ENCODE measurements at places on chromosomes 1 and 21.

- DNase-seq, result no peak
Observed at GRCh38 chr1:73327180-73327793, 870.7 kb downstream of the LRRIQ3 start.

GRCh38 chr1:243253926-243254232, 1.2 kb downstream of the CEP170 start:
- no peak for DNase-seq

- no peak for DNase-seq
Observed at GRCh38 chr21:44509539-44509938, 30.5 kb downstream of the KRTAP10-1 start.

DNA sequence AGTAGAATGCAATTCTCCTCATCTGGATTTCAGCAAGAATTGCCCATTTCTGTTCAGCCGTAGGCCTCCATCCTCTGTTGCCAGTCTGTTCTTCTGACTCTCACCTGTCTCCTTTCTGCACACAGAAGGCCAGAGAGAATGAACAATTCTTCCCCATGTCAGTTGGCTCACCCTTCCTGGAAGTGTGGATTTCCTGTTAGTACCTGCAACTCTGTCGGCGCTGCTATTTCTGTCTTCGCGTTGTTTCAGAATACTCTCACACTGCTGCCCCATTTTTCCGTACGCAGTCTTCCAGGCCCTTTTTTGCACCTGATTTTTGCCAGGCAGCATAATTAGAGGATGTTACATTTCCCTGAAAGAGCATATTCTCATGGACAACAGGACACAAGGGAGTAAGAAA, 200.7 kb downstream of the FGGY start:
- DNase-seq, result no peak

- DNase-seq, result no peak
Observed at GRCh38 chr1:245896258-245896657, 610.8 kb downstream of the SMYD3 start.

- DNase-seq, result no peak
Observed at GRCh38 chr1:38608202-38608864, 251.2 kb downstream of the RRAGC start.

DNA sequence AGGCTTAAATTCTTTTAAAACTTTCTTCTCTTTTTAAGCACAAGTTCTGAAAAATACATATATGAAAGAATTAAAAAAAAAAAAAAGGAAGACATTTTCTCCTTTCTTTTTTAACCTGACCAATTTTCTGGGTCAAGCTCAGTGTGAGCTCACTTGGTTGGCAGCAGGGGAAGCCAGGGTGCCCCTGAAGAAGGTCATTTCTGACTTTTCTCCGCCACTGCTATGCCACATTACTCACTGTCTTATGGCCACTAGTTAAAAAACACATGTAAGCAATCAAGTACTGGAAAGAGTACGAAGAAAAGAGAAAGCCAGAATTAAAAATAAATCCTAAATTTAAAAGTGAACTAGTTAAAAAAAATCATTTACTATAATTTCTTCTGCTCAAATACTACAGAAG, 275.0 kb downstream of the NEGR1 start:
- DNase-seq, result no peak

GRCh38 chr1:99548943-99549605, 96.8 kb upstream of the PALMD start:
- no peak for DNase-seq

GRCh38 chr1:89820422-89821321, at the start of gene LRRC8D:
TSS of gene LRRC8D (plus strand) at chr1:89821032. CDS start at chr1:89933069, 112,037 bp downstream.
- DNase-seq, result peak; percentile 33

DNA sequence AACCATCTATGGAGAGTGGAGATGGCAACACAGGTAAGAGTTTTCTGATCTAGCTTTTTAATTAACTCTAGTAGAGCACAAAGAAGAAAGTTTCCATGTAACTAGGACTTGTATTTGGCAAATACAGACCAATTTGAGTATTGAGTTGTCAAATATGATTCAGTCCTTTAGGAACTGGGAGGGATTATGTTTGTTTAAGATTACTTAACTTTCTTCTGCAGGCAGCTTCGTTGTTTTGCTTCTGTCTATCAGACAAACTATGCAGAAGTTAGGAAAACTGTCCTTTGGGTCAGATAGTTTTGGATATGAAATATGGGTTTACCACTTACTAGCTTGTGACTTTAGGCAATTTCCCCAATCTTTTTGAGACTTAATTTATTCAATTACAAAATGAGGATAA, 111.8 kb downstream of the POU2F1 start:
- no peak for DNase-seq

DNA sequence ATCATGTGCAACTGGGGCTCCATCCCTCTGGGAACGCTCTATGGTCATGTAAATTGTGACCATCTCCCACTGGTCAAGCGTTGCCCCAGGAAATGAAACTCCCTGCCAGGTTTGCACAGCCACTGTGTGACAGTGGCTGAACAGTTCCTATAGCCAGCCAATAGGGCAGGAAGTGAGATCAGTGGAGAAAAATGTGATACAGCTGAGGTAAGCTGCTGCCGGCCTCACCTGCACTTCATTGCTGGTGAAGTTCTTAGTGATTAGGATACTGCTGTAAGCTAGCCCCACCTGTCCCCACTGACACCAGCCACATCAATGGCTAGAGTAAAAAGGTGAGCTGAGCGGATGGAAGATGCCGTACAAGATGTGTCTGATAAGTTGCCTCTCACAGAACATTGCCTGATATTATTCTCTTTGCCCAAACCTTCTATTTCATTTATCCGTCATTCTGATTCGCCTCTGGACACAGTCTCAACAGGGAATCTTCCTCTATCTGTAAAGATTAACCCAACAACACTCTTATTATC, 38.4 kb upstream of the CDC42BPA start:
- DNase-seq, result no peak

GRCh38 chr1:34156739-34157138, 8.3 kb downstream of the CSMD2 start:
- no peak for DNase-seq

GRCh38 chr1:214229736-214230135, 51.2 kb upstream of the SMYD2 start:
- no peak for DNase-seq

DNA sequence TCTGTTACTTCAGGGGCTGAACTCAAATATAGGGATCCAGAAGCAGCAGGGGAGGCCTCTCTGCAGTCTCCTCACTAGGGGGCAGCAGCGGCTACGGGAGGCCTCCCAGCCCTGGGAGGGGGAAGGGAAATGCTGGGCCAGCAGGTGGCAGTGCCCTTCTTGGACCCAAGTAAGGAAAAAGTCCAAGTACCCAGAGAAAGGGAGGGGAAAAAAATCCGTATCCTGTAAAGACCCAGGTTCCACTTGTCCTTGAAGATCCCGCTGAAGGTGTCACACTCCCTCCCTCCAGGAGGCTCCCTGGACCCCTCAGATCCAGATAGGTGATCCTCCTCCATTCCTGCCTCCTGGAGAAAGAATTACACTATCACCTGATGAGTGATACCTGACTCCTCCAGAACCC, 14.1 kb upstream of the NUAK2 start:
- peak; percentile 93 for DNase-seq
